ENCODE measurements at places on chromosomes 7 and 10. TPM values are rescaled to one million over a fixed set of nuclear protein-coding genes. Genes with fewer than 3 reads are reported as not detected.

Gene MTPN
- 93.8 TPM for total RNA-seq

Gene FGFBP3
- 2.6 TPM for total RNA-seq

Gene NUTM2D
- total RNA-seq = 1.4 TPM

Gene LRRD1
- total RNA-seq = not detected

Gene ZNF316
- 12.0 TPM for total RNA-seq

Gene MSMB
- total RNA-seq = not detected

Gene NODAL
- not detected for total RNA-seq

Gene DNAJB12
- 33.4 TPM for total RNA-seq

Gene ATOH7
- total RNA-seq = 0.08 TPM

Gene TLX1
- total RNA-seq = not detected

Gene LIPJ
- not detected for total RNA-seq

Gene NPFFR1
- total RNA-seq = under 0.01 TPM

Gene RBP3
- not detected for total RNA-seq

Gene HOXA11
- total RNA-seq = 0.67 TPM

Gene FZD8
- total RNA-seq = 4.7 TPM

Gene C10orf95
- total RNA-seq = 0.19 TPM

Gene SFRP4
- 4.3 TPM for total RNA-seq

Gene FLNC
- total RNA-seq = 3.4 TPM

Gene ADARB2
- total RNA-seq = 0.17 TPM

Gene PPP1R3C
- 21.7 TPM for total RNA-seq

Gene GIMAP8
- not detected for total RNA-seq

Gene PRSS2
- total RNA-seq = not detected

Gene KLF14
- 0.06 TPM for total RNA-seq

Gene TRPV5
- total RNA-seq = not detected

Gene H2BK1
- total RNA-seq = not detected

Gene VAX1
- total RNA-seq = 1.2 TPM

Gene PNLIPRP2
- total RNA-seq = 0.06 TPM

Gene ETV1
- 2.1 TPM for total RNA-seq

Gene NKX1-2
- 0.05 TPM for total RNA-seq

Gene POLR2J2
- 0.46 TPM for total RNA-seq

Gene SRRM3
- 13.5 TPM for total RNA-seq

Gene CLDN3
- total RNA-seq = 3.6 TPM

Gene SSMEM1
- total RNA-seq = not detected

Gene ZYX
- total RNA-seq = 162 TPM

Gene TM9SF3
- total RNA-seq = 77.2 TPM

Gene FGF8
- 0.08 TPM for total RNA-seq

Gene ACTL6B
- total RNA-seq = not detected

Gene UCMA
- not detected for total RNA-seq

Gene DENND2A
- 0.64 TPM for total RNA-seq

Gene GHRHR
- total RNA-seq = not detected

Gene ANKRD22
- 0.40 TPM for total RNA-seq
